Stimulated activated CD8-positive, alpha-beta memory T cell treated with anti-CD3 and anti-CD28 coated beads, Interleukin-7, amount 100 ng/mL, for 24 hours (primary cell): ENCODE measurements at places on chromosomes 1 and 21.

- DNase-seq, result no peak
These were observed 127.7 kb upstream of the COL6A1 start for GRCh38 chr21:45853703-45854342.

GRCh38 chr1:157482174-157482573, 70.1 kb downstream of the FCRL5 start:
- DNase-seq, result no peak

DNA sequence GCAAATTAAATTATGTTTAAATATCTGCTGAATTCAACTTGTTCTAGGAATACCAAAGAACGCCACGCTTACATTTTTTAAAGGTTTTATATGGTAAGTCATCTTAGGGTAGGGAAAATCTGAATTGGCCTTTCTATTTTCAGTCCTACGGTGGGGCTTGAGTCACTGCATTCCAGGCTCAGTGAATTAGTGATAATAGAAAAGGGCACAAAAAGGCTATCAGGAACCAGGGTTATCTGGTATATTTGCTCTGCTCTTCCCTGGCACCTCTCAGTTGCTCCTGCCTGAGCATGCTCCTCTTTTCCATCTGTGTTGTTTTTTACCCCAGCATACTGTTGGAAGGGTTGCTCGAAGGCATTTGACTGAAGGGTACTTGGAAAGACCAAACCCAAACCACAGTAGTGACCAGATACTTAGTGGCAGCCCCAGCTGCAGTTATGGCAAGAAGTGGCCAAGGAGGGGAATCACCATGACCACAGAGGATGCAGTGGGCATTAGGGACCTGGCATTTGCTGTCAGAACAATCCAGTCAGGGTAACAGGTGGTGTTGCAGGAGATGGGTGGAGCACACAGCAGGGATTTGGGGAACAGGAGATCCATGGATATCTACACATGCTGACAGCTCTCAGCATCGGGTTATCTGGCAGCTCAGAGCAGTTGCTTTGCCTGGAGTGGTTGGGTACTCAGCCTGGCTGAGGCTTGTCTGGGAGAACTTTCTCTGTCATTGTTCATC, 2.3 kb downstream of the OVAAL start:
- no peak for DNase-seq

GRCh38 chr1:1324524-1325287, at the start of the genes CPTP and INTS11:
TSS of gene CPTP (plus strand) at chr1:1324802. CDS start at chr1:1326911, 2,109 bp downstream.
TSS of gene INTS11 (minus strand) at chr1:1324660. CDS start at chr1:1324608, 52 bp downstream.
- peak; percentile 88 for DNase-seq

- DNase-seq, result no peak
These were observed 70.0 kb downstream of the NTPCR start for GRCh38 chr1:233020426-233020825.

GRCh38 chr1:211327346-211327921, 801 bp downstream of the TRAF5 start:
- DNase-seq, result no peak

GRCh38 chr1:32701421-32701911, 1.1 kb downstream of the SYNC start:
- DNase-seq, result no peak

- no peak for DNase-seq
These were observed 23.9 kb upstream of the KCTD3 start for GRCh38 chr1:215543191-215543606.

GRCh38 chr1:176243746-176244145, 36.7 kb upstream of the COP1 start:
- DNase-seq, result no peak

- no peak for DNase-seq
These were observed 144.5 kb downstream of the NTMT2 start for GRCh38 chr1:170290276-170290675.

GRCh38 chr1:67874501-67875111, 41.3 kb upstream of the GNG12 start:
- DNase-seq, result no peak
